Activated T-helper 1 cell treated with anti-CD3 and anti-CD28 coated beads, Interleukin-12 subunit alpha, Interleukin-12 subunit beta, Interleukin-2, Interleukin-4 antibody, amounts not matched to agents 30 ng/mL and 10 ng/mL and 1 ng/mL, durations not matched to agents 14 hours and 24 hours and 36 hours (primary cell): ENCODE measurements at places on chromosomes 16 and 17. TPM values are rescaled to one million over a fixed set of nuclear protein-coding genes. Genes with fewer than 3 reads are reported as not detected.

Gene TMEM235
- not detected in 2 replicates for total RNA-seq

Gene ACSM2B
- total RNA-seq: not detected in 2 replicates

DNA sequence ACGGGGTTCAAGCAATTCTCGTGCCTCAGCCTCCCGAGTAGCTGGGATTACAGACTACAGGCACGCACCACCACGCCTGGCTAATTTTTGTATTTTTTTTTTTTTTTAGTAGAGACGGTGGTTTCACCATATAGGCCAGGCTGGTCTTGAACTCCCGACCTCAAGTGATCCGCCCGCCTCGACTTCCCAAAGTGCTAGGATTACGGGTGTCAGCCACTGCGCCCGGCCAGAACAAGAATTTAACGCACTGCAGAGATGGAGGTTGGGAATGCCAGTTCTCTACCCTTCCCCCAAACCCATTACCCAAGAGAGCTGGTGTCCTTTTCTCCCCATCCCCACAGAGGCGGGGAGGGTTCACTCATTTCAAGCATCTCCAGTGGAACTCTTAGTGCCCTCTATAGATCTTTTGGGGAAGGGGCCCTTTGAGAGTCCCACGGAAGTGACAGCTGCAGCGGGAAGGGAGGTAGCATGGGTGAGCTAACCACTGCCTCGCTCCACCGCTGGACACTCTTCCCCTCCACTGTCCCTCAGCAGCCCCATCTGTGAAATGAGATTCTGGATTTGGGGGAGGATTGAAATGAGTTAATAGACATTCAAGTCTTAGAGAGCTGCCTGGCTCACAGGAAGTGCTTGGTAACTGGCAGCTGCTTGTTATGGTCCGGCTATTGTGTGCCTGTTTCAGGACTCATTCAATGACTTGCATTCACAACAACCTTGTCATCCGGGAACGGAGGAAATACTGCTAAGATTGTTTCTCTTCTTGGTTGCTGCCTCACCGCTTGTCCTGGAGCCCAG, 3.5 kb upstream of the UBALD2 start:
- H3K27me3 ChIP-seq: no peaks in the 10 kb centered on the region
- H3K27ac ChIP-seq: peak overlapping the region; percentile 94
- peak overlapping the region; percentile 22 for H3K4me3 ChIP-seq
- H3K4me1 ChIP-seq: peaks cover 52% of the 10 kb centered on the region
- H3K36me3 ChIP-seq: peaks cover 6% of the 10 kb centered on the region

GRCh38 chr16:85733839-85734170, 17.1 kb downstream of the C16orf74 start:
- no peak for DNase-seq
- H3K27ac ChIP-seq: no peak overlapping the region
- H3K36me3 ChIP-seq: no peaks in the 10 kb centered on the region
- peaks cover 8% of the 10 kb centered on the region for H3K4me1 ChIP-seq
- no peak overlapping the region for H3K4me3 ChIP-seq
- H3K27me3 ChIP-seq: peaks cover 3% of the 10 kb centered on the region

GRCh38 chr17:45311760-45312476, 4.9 kb downstream of the MAP3K14 start:
- peaks cover 85% of the 10 kb centered on the region for H3K4me1 ChIP-seq
- peak overlapping the region; percentile 72 for H3K4me3 ChIP-seq
- H3K27ac ChIP-seq: peak overlapping the region; percentile 99
- H3K27me3 ChIP-seq: no peaks in the 10 kb centered on the region

DNA sequence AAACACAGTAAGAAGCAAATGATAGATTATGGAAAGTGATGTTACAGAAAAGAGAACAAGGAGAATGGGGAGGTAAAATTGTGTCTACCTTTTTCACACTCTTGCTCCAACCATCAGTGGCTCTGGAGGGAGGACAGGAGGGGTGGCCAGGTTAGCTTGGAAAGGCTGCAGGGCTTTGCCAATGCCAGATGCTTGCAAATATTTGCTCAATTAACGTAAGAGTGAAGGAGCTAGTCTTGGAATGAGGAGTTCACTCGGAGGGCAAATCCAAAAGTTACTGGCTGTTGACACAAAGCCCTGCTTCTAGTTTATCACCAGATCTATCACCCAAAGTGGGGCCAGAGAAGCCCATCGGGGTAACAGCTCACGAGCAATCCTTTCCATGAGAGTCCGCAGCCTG, 7.4 kb upstream of the TNRC6C start:
- H3K27ac ChIP-seq: no peak overlapping the region
- no peaks in the 10 kb centered on the region for H3K4me1 ChIP-seq
- no peak overlapping the region for H3K4me3 ChIP-seq
- H3K36me3 ChIP-seq: no peaks in the 10 kb centered on the region
- no peak for DNase-seq
- peaks cover 63% of the 10 kb centered on the region for H3K27me3 ChIP-seq

GRCh38 chr17:11293480-11293879, 52.5 kb downstream of the SHISA6 start:
- no peaks in the 10 kb centered on the region for H3K36me3 ChIP-seq
- DNase-seq: no peak
- no peaks in the 10 kb centered on the region for H3K27me3 ChIP-seq
- no peak overlapping the region for H3K4me3 ChIP-seq
- no peaks in the 10 kb centered on the region for H3K4me1 ChIP-seq

DNA sequence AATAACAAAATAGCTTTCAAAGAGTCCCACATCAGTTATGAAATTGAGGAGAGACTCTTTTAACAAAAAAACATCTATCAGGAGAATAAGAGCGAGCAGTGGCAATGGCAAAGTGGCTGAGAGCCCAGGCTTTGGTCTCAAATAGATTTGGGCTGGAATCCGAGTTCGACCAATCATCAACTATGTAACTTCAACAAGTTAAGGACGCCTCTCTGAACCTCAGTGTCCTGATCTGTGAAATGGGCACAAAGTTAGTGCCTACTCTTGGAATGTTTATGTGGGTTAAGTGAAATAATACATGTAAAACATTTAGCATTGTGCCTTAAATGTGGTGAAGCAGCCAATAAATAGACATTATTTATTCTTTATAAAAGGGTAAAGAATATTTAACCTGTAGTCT, 45.4 kb downstream of the CFDP1 start:
- H3K36me3 ChIP-seq: peaks cover 10% of the 10 kb centered on the region
- H3K4me3 ChIP-seq: no peak overlapping the region

GRCh38 chr16:73056921-73057290, 9.0 kb upstream of the ZFHX3 start:
- peak overlapping the region; percentile 93 for H3K4me3 ChIP-seq
- H3K27me3 ChIP-seq: peaks cover 29% of the 10 kb centered on the region
- no peak overlapping the region for H3K27ac ChIP-seq
- H3K4me1 ChIP-seq: peaks cover 20% of the 10 kb centered on the region

DNA sequence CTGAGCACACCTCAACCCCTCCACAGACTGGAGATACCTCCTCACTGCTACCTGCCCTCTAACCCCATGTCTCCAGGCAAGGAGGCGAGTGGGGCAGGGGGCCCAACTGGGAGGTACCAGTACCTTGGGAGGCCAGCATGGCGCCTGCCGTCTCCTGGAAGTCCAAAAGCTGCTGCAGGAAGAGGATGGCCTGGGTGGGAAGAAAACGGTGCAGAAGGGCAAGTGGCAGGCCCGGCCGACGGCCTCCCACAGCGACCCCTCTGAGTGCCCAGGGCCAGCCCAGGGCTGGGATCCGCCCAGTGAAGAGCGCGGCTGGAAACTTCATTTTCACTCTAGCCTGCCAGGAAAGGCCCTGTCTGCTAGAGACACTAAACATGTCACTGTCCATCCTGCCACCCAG, 8.5 kb downstream of the ZACN start:
- H3K4me3 ChIP-seq: no peak overlapping the region
- H3K27ac ChIP-seq: no peak overlapping the region
- H3K36me3 ChIP-seq: peaks cover 27% of the 10 kb centered on the region
- no peaks in the 10 kb centered on the region for H3K27me3 ChIP-seq
- no peak for DNase-seq

DNA sequence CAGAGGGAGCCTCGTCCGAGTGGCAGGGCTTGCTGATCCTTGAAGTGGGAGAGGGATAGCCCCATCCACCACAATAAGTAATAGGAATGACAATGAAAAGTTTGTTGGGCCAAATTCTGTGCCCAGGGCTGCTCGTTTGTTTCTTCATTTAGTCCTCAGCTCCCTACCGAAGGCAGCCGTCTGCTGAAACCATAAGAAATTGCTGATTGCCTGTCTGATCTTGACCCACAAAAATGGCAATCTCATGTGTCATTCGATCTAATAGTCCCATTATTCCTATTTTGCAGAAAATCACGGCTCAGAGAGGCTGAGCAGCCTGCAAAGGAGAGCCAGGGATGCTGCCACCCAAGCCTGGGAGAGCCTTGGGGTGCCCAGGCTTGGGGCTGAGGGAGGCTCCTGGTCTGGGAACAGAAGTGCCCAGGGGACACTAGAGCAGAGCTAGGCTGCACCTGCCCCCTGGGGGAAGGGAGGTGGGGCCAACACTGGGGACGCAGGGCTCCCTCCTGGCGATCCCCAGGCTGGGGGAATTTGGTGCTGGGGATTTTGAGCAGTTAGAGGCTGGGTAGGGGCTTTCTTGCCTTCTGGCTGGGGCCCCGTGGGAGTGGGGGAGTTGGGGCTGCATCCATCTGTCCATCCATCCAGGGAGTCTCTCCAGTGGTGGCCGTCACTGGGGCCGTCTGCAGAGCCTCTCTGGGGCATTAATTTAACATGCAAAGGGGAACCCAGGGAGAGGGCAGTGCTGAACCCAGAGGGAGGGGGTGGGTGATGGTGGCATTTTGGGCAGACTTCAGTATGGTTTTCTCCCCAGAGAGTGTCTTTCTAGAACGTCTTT, 53.5 kb downstream of the SOCS1 start:
- no peak for DNase-seq
- H3K27me3 ChIP-seq: no peaks in the 10 kb centered on the region
- H3K27ac ChIP-seq: peak overlapping the region; percentile 55

DNA sequence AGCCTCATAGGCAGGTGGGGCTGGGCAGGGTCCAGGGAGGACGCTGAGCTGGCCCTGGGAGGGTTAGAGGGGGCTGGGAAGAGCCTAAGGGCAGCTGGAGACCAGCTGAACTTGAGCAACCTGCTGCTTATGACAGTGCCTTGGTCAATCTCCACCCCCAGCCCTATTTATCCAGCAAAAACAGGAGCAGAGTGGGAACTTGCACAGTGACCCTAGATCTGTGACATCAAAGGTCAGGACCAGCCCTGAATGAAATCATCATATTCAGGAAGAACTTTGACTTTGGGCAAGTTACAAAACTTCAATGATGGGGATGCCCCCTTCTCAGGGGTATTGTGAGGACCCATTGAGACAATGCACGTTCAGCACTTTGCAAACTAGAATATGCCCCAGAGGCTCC, 9.4 kb downstream of the CD300LF start:
- no peak overlapping the region for H3K27ac ChIP-seq
- no peaks in the 10 kb centered on the region for H3K36me3 ChIP-seq
- DNase-seq: no peak
- no peaks in the 10 kb centered on the region for H3K4me1 ChIP-seq

GRCh38 chr17:37064206-37064605, 115.5 kb downstream of the AATF start:
- H3K27me3 ChIP-seq: peaks cover 16% of the 10 kb centered on the region
- H3K4me3 ChIP-seq: no peak overlapping the region
- no peaks in the 10 kb centered on the region for H3K4me1 ChIP-seq
- H3K36me3 ChIP-seq: no peaks in the 10 kb centered on the region
- no peak for DNase-seq

DNA sequence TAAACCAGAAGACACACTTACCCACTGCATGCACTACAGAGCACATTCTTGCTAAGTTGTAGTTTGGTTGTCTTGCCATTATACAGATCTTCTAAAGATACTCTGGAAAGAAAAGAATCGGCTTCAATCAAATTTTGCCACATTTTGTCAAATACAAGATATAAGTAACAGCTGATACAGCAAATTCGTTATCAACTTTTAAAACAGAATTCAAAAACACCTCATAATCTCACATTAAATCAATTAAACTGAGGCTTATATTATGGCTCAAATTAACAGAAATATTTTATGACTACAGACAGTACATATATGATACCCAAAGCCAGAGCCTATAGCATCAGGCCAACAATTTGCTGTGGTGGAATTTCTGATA, 5.4 kb downstream of the DNAJA2 start:
- H3K27ac ChIP-seq: no peak overlapping the region
- DNase-seq: no peak
- peaks cover 61% of the 10 kb centered on the region for H3K36me3 ChIP-seq
- no peak overlapping the region for H3K4me3 ChIP-seq

- H3K27ac ChIP-seq: no peak overlapping the region
- H3K4me1 ChIP-seq: no peaks in the 10 kb centered on the region
- no peaks in the 10 kb centered on the region for H3K27me3 ChIP-seq
- no peaks in the 10 kb centered on the region for H3K36me3 ChIP-seq
These were observed 22.5 kb downstream of the GSE1 start for GRCh38 chr16:85635545-85636140.

GRCh38 chr16:17329391-17329790, 141.4 kb downstream of the XYLT1 start:
- H3K4me1 ChIP-seq: peaks cover 5% of the 10 kb centered on the region
- H3K27me3 ChIP-seq: no peaks in the 10 kb centered on the region
- no peak overlapping the region for H3K4me3 ChIP-seq
- H3K27ac ChIP-seq: no peak overlapping the region
